ENCODE measurements at places on chromosomes 7 and 10. TPM values are rescaled to one million over a fixed set of nuclear protein-coding genes. Genes with fewer than 3 reads are reported as not detected.
A peak's percentile ranks its signal among the peaks of the same experiment; 100 is the strongest.

- no peak for DNase-seq
These were observed 1.5 kb downstream of the NRG3 start for GRCh38 chr10:81876253-81877077.

- DNase-seq, result no peak
These were observed 196.1 kb upstream of the TCF7L2 start for GRCh38 chr10:112753961-112754411.

DNA sequence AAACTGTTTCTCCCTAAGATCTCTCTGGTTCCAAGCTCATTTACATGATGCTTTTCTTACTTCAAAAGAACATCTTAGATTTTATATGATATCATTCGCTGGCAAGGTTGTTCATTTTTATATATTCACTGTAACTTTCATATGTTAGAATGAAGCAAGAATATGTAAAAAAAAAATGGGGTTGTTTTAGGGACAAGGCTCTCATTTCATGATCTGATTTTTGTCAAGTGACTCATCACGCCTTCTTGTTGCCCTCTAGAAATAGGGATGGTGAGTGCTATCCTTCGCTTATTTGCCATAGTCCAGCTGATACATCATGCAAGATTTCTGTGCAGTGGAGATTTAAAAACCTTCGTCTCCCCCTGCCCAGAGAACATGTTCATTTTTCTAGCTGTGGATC is 14.0 kb upstream of the CELF2 start:
- DNase-seq, result no peak

The KCNH2 gene
- 19.2 TPM for polyA plus RNA-seq

GRCh38 chr10:2212244-2212834 is 475.0 kb upstream of the ADARB2 start:
- DNase-seq, result no peak

DNA sequence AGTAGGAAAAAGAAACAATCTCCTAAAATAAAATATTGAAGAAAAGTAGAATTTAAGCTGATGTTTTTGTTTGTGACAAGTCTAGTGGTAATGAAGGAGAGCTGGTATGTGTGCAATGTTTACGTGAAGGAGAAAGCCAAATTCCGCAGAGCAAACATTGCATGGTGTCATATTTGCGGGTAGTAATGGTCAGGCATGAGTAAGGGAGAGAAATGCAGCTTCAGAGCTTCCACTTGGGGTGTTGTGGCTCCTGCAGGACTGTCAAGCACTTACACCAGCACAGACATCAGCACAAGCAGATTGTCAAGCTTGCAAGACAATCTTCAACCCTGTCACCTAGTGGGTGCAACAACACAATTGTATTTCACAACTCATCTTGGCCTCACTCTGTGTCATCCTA is 136.5 kb upstream of the ETV1 start:
- no peak for DNase-seq

- DNase-seq, result no peak
These were observed 27.1 kb downstream of the ATXN7L1 start for GRCh38 chr7:105849122-105849855.

DNA sequence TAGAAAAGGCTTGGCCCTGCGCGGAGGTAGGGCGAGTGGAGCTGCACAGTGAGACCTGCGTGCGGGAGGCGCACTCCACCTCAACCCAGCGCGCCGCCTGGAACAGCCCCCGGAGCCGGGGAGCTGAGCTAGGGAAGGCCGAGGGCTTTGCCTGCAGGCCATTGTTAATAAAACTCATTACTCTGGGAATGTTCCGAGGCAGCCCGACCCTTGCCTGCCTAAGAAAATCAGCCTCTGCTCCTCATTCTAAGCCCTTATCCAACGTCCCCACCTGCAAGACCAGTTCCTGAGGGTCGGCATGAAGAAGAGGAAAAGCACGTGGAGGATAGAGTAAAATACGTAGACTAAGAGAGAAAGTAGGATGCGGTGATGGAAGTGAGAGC is 55.3 kb downstream of the C7orf25 start:
- DNase-seq, result no peak

DNA sequence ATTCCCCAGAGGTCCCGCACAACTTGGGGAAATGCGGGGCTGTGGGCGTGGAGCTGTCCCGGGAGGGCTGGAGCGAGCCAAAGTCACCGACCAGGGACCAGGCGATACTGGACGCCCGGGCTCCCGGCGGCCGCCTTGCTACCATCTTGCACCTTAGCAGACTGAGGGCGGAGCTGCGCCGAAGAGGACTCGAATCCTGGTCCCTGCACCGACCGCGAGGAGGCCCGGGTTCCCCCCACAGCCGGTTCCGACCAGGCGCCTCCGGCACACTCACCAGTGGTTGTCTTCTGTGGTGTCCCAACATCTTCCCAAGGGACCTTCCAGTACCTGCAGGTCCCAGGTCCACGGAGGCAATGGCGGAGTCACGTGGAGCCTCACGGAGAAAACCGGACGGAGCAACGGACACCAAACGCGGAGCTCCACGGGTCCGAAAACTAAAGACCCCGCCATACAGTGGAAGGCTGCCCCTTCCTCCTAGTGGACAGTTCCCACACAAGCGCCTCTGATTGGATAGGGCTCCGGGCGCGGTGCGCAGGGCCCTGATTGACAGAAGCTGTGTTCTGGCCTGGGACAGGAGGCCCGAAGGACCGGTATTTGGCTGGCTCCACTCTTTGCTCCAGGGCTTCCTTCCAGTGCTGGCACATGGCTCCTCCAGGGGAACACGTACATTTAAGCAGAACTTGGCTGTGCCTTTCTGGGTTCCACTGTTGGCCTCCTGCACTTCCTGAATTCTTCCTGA is 124.6 kb upstream of the ZNF479 start:
- DNase-seq, result no peak

- DNase-seq, result no peak
These were observed 44.2 kb downstream of the PPIF start for GRCh38 chr10:79391231-79392019.

- DNase-seq, result no peak
These were observed 99.8 kb downstream of the NKX6-2 start for GRCh38 chr10:132685921-132686680.

- DNase-seq, result no peak
These were observed 72.5 kb upstream of the GSDME start for GRCh38 chr7:24829787-24830186.

- no peak for DNase-seq
These were observed 45.1 kb downstream of the PTN start for GRCh38 chr7:137298464-137298794.

GRCh38 chr10:112843623-112844022 is 106.4 kb upstream of the TCF7L2 start:
- DNase-seq, result no peak

DNA sequence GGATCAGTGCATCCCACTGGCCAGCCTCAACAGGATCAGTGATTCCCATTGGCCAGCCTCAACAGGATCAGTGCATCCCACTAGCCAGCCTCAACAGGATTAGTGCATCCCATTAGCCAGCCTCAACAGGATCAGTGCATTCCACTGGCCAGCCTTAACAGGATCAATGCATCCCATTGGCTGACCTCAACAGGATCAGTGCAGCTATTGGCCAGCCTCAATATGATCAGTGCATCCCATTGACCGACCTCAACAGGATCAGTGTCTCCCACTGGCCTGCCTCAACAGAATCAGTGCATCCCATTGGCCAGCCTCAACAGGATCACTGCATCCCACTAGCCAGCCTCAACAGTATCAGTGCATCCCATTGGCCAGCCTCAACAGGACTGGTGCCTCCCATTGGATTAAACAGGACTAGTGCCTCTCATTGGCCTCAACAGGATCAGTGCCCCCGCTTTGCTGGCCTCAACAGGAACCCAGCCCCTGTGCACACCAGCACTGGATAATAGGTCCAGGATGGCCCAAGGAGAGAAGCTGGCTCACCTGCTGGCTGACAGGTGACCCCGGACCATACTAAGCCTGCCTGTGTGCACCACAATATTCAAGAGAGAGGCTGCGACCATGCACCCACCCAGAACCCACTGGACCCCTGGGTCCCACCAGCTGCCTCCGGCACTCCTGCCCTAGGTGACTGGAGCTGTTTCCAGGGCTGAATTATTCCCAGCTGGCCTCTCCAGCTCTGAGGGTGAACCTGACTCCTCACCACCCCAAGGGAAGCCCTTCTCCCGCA is 59.9 kb downstream of the PDGFA start:
- no peak for DNase-seq

DNA sequence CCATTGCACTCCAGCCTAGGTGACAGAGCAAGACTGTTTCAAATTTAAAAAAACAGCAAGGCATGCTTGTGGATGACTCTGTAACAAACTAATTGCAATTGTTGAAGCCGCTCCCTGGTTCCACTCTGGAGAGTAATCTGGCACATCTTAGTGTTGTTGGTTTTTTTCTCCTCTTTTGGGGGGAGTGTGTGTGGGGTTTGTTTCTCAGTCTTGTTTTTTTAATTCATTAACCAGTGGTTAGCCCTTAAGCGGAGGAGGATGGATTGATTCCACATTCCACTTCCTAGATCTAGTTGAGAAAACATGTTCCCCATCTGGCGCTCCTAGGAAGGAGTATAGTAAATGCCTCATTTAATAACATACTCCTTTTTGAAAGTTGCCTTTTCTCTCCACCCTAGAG is 8.6 kb upstream of the ZNF713 start:
- peak; percentile 31 for DNase-seq

GRCh38 chr10:45422207-45422865 is 48.3 kb downstream of the ALOX5 start:
- DNase-seq, result no peak

DNA sequence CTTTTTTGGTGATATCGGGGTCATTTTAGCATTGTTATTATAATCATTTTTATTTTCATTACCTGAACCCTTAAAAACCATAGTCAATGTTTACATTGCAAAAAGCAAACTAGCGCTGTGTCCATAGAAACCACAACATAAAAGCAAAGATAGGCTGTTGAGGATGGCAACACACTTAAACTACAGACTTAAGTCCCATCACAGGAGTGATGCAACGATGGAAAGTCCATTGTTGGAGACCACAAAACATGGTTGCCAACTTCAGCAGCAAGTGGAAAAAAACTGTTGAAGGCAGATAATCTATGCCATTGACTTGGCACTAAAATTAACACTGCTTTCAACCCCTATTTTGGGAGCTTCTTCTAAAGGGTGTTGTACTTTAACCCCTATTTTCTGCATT is 398.8 kb upstream of the IGFBP3 start:
- DNase-seq, result no peak

The MGAM2 gene
- polyA plus RNA-seq, result 0.79 TPM

All from left renal cortex interstitium (tissue), 4 donors.